ENCODE measurements at places on chromosomes 5 and 9.

DNA sequence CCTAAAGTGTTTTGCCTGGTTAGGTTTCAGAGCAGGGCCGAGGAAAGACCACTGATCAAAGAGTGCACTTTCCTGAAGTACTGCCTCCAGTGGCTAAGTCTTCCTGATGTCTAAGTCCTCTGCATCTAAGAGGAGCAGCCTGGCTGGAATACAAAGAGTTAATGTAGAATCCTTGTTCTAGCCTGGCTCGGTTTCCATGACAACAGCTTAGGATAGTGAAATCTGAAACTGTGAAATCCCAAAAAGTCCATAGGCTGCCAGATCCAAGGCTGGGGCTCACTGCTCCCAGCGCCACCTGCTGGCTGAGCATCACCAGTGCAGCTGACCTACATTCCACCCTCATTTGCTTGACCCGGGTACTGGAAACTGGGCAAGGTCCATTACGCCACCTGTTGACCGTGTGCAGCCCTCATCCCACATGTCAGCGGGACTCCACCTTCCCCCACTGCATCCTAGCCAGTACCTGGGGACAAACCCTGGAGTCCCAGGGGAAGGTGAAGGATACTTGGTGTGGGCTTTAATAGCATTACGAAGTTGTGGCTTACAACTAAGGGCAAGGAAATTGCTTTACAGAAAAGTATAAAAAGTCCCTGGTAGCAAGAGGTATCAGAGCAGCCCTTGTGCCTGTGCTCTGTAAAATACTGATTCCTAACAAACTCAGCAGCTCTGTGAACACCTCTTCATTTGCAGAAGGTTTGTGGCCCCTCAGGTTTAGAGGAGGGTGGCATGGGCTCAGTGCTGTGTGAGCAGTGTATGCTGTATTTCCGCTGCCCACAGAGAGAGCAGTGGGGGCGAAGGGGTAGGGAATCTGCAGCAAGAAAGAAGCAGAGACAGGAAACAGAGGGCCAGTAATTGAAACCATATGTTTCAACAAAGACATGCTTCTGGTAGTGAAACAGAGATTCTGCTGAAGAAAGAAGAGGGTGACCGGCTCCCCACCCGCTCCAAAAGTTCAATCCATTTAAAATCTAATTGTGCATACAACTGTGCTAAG, 36.0 kb downstream of the PCDHGC5 start:
- no peak for DNase-seq

- no peak for DNase-seq
These were observed 11.3 kb upstream of the RCL1 start for GRCh38 chr9:4781408-4781807.

DNA sequence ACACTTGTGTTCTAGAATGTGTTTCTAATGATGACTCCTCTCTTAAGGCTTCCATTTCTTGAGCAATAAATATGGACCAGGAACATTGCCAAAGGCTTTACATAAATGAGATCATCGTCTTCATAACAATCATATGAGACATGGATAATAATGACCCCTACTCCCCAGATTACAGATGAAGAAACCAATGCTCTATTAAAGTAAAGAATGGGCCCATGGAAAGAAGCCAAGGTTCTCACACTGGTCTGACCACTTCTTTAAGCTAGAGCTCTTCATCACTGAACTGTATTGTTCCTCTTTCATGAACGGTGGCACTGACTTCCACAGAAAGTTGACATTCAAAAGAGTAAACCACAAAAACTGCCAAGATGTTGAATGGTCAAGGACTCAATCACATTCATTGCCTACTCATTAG, 65.3 kb downstream of the MARCHF3 start:
- DNase-seq, result no peak

GRCh38 chr9:137882506-137882821, 4.9 kb downstream of the CACNA1B start:
- DNase-seq, result no peak

DNA sequence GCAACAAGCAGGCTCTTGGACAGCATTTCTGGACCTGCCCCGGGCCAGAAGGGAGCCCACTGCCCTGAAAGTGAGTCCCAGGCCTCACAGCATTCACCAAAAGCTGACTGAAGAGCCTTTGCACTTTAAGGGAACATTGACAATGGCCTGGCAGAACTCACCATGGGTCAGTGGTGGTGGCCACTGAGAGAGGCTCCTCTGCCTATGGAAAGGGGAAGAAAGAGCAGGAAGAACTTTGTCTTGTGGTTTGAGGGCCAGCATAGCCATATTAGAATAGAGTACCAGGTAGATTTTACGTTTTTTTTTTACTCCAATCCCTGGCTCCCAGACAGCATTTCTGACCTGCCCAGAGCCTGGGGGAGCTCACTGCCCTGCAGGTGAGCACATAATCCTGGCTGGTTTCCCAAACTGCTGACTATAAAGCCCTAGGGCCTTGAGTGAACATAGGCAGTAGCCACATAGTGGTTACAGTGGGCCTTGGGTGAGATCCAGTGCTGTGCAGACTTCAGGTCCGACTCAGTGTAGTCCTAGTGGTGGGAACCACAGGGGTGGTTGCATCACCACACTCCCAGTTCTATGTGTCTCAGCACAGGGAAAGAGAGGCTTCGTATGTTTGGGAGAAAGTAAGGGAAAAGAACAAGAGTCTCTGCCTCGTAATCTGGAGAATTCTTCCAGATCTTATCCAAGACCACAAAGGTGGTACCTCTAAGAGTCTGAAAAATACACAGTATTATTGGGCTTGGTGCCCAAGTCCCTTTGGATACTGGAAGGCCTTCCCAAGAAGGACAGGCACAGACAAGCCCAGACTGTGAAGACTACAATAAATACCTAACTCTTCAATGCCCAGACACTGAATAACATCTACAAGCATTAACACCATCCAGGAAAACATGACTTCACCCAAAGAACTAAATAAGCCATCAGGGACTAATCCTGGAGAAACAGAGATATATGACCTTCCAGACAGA, 89.5 kb downstream of the TSSK1B start:
- no peak for DNase-seq

GRCh38 chr5:21834863-21835262, 1018.3 kb downstream of the CDH12 start:
- peak; percentile 76 for DNase-seq

GRCh38 chr5:4777435-4777834, 362.7 kb upstream of the ADAMTS16 start:
- DNase-seq, result no peak

DNA sequence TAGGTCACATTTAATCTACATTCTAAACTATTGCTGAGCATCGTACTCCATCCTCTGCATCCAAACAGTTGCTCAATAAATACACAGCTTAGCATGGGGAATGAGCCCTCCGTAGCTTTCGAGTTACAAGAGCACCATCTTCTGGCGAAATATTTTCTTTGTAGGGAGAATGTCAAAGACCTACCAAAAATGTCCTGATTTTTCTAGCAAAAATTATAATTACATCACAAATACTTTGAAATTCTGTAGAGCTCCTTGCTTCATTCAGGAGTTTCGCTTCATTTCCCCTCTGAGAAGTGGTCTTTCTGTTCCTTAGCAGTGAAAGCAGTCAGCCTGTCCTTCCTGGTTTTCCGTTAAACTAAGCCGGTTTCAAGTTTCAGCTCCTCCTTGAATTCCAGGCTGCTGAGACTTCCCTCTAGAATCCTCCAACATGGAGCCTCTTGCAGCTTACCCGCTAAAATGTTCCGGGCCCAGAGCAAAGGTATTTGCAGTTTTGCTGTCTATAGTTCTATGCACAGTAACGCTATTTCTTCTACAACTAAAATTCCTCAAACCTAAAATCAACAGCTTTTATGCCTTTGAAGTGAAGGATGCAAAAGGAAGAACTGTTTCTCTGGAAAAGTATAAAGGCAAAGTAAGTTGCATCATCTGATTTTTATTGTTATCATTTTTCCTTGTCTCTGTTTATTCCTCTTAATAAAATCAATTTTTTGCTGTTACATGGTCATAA, at the start of gene GPX8:
TSS of gene GPX8 (plus strand) at position 409 of the 730 bp plus-strand sequence. CDS start at position 431, 22 bp downstream.
- no peak for DNase-seq

GRCh38 chr5:150630461-150631325, 9.8 kb upstream of the SYNPO start:
- DNase-seq, result no peak

GRCh38 chr5:35430381-35431162, 187.1 kb upstream of the SPEF2 start:
- no peak for DNase-seq

DNA sequence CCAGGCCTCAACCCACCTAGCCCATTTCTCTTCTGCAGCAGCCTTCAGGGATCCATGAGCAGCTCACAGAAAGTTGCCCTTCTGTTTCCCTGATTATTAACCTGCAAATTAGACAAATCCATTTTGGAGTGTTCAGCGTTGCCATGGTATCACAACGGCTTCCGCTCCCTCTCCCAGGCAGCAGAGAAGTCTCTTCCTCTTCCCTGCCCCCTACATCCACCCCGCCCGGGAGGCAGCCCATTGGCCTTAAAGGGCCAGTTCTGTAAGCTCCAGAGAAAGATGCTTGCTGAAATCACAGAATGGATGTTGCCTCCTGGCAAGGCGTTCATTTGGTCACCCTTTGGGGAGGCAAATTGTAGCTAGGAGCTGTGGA, 47.7 kb upstream of the BOD1 start:
- DNase-seq, result peak; percentile 17

GRCh38 chr5:143124593-143124992, 278.9 kb downstream of the NR3C1 start:
- DNase-seq, result peak; percentile 49

GRCh38 chr9:98994172-98995058, 50.7 kb downstream of the COL15A1 start:
- DNase-seq, result no peak

GRCh38 chr9:132609829-132610228, 27.4 kb downstream of the BARHL1 start:
- DNase-seq, result no peak

- no peak for DNase-seq
These were observed 38.0 kb downstream of the CDO1 start for GRCh38 chr5:115778417-115778816.

DNA sequence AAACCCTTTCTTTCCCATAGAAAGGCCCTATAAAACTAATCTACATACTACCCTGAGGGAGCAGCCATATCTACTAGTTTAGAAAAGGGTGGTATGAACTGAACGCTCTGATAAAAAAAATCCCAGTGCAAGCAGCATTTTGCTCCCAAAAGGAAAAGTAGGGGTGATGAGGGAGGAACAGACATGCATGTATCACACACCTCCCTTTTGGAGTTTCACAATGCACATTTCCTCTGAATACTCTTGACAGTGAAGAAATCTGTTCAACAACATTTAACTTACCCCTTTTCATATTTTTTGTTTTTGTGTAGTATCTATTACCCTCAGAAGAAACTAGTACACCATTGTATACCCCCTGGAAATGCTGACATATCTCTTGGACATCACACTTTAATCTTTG, 411.4 kb downstream of the MAT2B start:
- no peak for DNase-seq

GRCh38 chr5:56900858-56901578, 8.4 kb upstream of the SETD9 start:
- DNase-seq, result no peak

DNA sequence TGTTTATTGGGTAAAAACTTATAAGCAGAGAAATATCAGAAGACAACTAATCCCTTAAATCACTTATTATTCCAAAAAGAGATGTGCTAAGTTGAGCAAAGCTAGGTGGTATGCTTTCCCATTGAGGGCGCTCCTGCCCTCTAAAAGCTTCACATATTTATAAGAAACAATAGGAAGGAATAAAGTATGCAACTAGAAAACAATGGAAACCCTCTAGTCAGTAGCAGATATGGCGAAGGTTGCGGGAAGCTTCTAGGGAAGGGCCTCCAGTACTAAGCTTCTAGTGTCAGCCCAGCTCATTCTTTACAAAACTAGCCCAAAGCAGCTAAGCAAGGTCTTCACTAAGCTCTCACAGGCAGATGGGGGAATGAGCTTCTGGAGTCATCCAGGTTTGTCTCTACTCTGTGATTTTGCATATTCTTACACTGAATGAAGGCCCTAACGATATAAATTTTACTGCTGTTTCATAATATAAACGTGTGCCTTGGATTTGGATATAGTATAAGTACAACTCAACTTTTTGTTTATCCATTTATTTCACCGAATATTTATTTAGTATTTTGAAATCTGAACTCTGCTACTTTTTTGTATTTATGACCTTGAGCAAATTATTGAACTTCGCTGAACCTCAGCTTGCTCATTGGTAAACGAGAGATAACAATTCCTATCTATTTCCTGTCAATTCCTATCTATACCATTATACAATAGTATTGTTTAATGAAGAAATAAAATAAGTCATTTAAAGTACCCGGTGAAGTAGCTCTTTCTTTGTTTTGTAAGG, 571.4 kb downstream of the ELAVL2 start:
- DNase-seq, result no peak

GRCh38 chr5:145510769-145511168, 324.4 kb downstream of the PRELID2 start:
- DNase-seq, result peak; percentile 18

- DNase-seq, result no peak
These were observed 674.5 kb downstream of the PRELID2 start for GRCh38 chr5:145160679-145161078.

DNA sequence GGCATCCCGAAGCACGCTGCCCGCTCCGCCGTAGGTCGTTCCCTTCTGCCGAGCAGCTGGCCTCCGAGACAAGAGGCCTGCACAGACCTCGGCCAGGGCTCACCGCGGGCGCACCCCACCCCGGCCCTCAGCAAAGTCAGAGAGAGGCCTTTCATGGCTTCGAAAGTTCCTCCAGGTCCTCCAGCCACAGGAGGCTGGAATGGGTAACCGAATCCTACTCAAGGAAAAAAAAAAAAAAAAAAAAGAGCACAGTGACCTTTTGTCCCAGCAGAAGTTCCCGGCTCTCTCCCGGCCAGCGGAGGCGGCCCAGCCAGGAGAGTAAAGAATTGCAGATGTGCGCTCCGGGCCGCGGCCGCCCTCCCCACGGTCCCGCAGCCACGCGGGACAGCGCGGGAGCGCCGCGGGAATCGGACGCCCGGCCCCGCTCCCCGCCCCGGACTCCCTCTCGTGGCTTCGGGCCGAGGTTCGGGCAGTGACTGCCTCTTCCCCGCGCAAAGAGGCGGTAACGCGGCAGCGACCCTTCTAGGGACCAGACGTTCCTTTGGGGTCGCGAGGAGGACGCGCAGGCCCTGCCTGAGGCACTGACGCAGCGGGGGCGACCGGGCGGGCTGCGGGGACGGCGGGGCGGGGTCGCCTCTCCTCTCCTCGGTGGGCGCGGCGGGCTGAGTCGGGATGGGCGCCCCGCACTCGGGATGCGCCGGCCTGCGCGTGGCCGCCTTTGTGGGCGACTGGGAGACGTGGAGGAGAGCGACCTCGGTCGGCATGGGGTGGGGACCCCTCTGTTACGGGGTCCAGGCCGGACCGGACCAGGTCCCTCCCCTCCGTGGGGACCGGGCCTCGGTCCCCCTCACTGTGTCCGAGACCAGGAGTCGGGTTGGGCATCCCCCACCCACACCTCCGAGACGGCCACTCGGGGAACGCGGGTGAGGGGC, 754 bp downstream of the GFPT2 start:
- no peak for DNase-seq

- no peak for DNase-seq
These were observed 82.1 kb downstream of the GAPVD1 start for GRCh38 chr9:125343518-125344275.
